Adrenal gland (tissue), 19 donors: ENCODE measurements at places on chromosomes 3 and 15. TPM values are rescaled to one million over a fixed set of nuclear protein-coding genes. Genes with fewer than 3 reads are reported as not detected.

The GOLGA8Q gene
- 2.0 TPM for total RNA-seq

DNA sequence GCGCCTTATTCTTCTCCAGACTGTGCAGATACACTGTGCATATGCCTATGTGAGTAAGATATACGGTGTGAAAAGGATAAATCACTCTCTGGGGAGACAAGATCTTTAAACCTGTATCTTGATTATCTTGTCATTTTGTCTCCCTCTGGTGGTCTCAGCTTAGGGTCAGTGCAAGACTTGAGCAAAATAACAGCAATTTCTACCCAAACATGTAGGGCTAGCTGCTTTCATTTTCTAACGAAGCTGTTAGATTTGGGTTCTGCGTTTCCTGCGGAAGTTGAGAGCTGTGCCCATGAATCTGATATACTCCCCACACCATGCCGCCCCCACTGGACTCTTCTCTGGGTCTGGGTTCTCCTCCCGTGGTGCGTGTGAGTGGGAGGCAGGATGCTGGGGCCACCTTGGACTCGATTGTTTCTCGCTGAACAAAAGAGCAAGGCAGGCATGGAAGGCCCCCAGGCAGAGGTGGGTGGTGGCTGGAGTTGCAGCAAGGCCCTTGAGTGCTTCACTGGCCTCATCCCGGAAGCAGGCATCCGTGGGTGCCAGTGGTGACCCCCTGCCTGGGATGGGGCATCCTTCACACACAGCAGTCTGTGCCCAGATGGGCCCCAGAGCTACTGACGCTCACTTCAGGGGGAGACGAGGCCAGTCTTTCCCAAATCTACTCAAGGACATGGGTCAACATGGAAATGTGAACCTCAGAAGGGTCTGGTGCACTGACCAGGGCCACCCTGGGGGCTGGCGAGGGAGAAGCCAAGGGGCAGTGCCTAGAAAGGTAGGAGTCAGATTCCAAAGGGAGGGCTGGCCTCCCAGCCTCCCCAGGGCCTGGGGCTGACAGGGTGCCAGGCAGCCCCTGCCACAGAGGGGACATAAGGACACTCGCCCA lies 179.6 kb downstream of the NSMCE3 start:
- no peaks in the 10 kb centered on the region for H3K36me3 ChIP-seq
- no peak for DNase-seq
- H3K4me1 ChIP-seq = no peaks in the 10 kb centered on the region
- H3K27me3 ChIP-seq = no peaks in the 10 kb centered on the region
- H3K27ac ChIP-seq = no peak overlapping the region

DNA sequence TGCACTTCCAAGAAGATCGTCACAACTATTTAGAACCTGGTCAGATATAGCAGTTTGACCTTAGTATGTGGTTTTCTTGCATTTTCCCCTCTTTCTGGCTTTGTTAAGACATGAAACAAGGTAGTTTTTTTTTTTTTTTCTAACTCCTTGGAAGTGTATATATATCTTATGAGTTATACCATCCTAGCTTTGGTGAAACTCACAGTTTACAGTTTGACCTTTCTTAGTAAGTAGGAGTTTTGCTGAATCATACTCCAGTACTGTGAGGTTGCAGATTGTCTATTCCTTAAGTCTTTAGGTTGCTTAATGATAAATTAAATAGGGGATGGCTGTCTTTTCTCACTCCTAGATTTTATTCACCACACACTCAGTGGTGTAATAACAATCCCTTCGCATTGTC lies 325.0 kb downstream of the RBMS3 start:
- H3K27ac ChIP-seq = no peak overlapping the region
- H3K27me3 ChIP-seq = no peaks in the 10 kb centered on the region
- H3K4me1 ChIP-seq = no peaks in the 10 kb centered on the region
- no peak for DNase-seq
- H3K36me3 ChIP-seq = no peaks in the 10 kb centered on the region

The LOXL1 gene
- total RNA-seq = 6.8 TPM

GRCh38 chr3:162742159-162742717 lies 1245.6 kb downstream of the OTOL1 start:
- no peaks in the 10 kb centered on the region for H3K4me1 ChIP-seq
- no peaks in the 10 kb centered on the region for H3K27me3 ChIP-seq
- H3K4me3 ChIP-seq = no peak overlapping the region
- H3K27ac ChIP-seq = no peak overlapping the region

GRCh38 chr3:194177141-194177540 lies 41.2 kb downstream of the HES1 start:
- H3K36me3 ChIP-seq = no peaks in the 10 kb centered on the region
- H3K4me1 ChIP-seq = no peaks in the 10 kb centered on the region
- H3K27ac ChIP-seq = no peak overlapping the region
- H3K27me3 ChIP-seq = no peaks in the 10 kb centered on the region

DNA sequence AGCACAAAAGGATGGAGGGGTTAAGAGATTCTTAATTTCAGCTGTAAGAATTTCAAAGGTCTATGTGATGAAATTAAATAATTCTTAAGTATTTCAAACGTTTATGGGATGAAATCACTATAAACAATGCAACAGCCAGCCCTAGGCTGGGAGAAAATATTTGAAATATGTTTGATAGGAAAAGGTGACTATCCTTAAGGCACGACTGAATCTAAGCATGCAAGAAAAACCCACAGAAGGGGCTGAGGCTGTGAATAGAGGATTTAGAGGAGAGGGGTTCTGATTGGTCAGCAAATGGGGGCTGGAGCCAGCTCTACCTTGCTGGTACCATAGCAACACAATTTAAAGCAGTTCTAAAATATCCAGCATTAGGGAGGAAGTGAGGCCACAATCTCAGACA lies 220.8 kb upstream of the ATP10A start:
- H3K4me1 ChIP-seq = no peaks in the 10 kb centered on the region
- H3K36me3 ChIP-seq = no peaks in the 10 kb centered on the region
- H3K4me3 ChIP-seq = no peak overlapping the region
- H3K27ac ChIP-seq = no peak overlapping the region
- DNase-seq = no peak

DNA sequence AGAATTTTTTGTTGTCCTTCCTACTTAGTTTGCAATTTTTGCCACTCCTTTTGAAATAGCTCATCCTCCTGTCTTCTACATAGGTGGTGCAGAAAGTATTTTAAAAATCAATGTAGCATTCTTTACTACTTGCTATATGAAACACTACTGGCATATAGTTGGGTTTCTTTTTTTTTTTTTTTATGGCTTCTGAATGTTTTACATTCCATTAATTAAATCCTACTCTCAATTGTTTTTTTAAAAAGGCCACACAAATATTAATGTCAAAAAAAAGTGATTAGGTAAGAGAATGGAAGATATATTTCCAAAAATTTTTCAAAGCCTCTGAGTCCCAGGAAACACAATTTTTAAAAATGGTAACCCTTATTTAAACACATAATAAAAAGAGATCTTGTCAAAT lies 262.6 kb downstream of the MAGI1 start:
- H3K4me3 ChIP-seq = no peak overlapping the region
- DNase-seq = no peak
- no peak overlapping the region for H3K27ac ChIP-seq
- no peaks in the 10 kb centered on the region for H3K36me3 ChIP-seq
- H3K27me3 ChIP-seq = no peaks in the 10 kb centered on the region
- H3K4me1 ChIP-seq = peaks cover 10% of the 10 kb centered on the region

The STAC gene
- total RNA-seq = 2.4 TPM

- no peaks in the 10 kb centered on the region for H3K4me1 ChIP-seq
- H3K27ac ChIP-seq = no peak overlapping the region
- H3K4me3 ChIP-seq = no peak overlapping the region
- no peaks in the 10 kb centered on the region for H3K36me3 ChIP-seq
- no peaks in the 10 kb centered on the region for H3K27me3 ChIP-seq
- no peak for DNase-seq
Measured at GRCh38 chr15:94053626-94054025, 177.7 kb upstream of the MCTP2 start.

- DNase-seq = no peak
- H3K4me3 ChIP-seq = no peak overlapping the region
- no peaks in the 10 kb centered on the region for H3K27me3 ChIP-seq
- H3K4me1 ChIP-seq = no peaks in the 10 kb centered on the region
- no peaks in the 10 kb centered on the region for H3K36me3 ChIP-seq
Measured at GRCh38 chr3:127531821-127532220, 58.7 kb downstream of the TPRA1 start.

The UROC1 gene
- not detected for total RNA-seq

DNA sequence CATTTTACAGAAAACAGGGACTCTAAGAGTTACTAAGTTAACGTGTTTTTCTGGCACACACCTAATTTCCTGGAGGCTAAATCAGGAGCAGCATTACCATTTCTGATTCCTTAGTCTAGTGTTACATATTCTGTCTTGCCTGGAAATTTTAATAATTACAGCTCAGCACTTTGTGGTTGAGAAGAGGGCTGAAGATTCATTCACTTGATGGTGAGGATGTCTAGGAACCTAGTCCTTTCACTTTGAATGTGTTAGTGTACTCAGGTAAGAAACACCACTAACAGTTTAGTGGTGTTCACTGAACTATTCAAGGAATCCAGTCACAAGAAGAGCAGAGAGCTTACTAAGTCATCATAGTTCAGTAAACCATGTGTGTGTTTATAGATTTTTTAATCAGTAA lies 102.8 kb downstream of the STT3B start:
- H3K4me3 ChIP-seq = no peak overlapping the region
- no peak overlapping the region for H3K27ac ChIP-seq
- no peaks in the 10 kb centered on the region for H3K36me3 ChIP-seq
- DNase-seq = no peak
- H3K4me1 ChIP-seq = peaks cover 9% of the 10 kb centered on the region

The FBXW12 gene
- total RNA-seq = not detected

- no peaks in the 10 kb centered on the region for H3K27me3 ChIP-seq
- H3K4me1 ChIP-seq = no peaks in the 10 kb centered on the region
- H3K36me3 ChIP-seq = no peaks in the 10 kb centered on the region
- H3K4me3 ChIP-seq = no peak overlapping the region
Measured at GRCh38 chr3:180743813-180744590, 64.7 kb upstream of the CCDC39 start.

DNA sequence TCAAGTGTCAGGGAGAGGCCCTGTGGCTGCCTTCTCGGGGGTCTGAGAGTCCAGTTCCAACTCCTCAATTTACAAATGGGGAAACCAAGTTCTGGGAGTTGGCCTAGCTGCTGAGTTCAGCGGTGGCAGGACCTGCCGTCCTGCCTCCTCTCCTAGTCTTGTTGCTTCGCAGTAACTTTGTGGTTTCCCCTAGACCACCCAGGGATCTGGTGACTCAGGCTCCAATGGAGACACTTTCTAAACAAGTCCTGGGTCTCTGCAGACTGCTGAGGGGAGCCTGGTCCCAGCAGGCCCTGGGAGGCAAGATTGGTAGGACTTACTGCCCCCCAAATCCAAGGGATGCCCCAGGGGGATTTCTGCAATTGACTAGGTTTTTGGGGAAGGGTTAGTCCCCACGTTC lies 83.6 kb downstream of the SMAD6 start:
- no peak overlapping the region for H3K4me3 ChIP-seq
- H3K4me1 ChIP-seq = no peaks in the 10 kb centered on the region
- no peak for DNase-seq
- H3K27ac ChIP-seq = no peak overlapping the region

DNA sequence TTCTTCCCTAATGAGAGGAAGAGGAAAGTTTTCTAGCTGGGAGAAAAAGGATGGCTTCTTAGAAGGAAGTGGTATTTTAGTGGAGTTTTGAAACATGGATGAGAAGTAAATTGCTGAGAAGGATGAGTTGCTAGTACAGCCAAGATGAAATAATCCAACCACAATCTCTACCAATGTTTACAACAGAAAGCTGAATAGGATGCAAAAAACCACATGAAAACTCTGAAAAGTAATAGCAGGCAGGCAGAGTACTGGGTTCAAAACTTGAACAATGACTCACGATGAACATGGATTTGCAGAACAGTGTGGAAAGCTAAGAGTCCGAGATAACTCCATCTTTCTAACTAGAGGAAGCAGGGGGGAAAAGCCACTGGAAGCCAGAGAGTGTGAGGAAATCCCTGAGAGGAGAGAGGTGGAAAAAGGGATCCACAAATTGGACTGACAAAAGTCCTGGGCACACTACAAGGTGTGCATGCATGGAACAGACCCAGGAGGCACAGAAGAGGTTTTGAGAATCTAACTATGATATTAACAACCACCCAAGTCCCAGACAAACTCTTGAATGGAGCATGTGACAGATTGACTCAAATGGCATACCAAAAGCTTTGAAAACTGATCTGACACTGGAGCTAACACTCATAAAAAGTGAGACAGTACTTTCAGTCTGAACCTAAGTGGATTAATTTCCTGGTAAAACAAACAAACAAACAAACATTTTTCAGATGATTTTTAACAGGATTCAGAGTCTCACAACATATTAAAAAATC lies 76.7 kb downstream of the ST6GAL1 start:
- H3K4me3 ChIP-seq = no peak overlapping the region
- no peaks in the 10 kb centered on the region for H3K27me3 ChIP-seq
- DNase-seq = no peak
- H3K27ac ChIP-seq = no peak overlapping the region

DNA sequence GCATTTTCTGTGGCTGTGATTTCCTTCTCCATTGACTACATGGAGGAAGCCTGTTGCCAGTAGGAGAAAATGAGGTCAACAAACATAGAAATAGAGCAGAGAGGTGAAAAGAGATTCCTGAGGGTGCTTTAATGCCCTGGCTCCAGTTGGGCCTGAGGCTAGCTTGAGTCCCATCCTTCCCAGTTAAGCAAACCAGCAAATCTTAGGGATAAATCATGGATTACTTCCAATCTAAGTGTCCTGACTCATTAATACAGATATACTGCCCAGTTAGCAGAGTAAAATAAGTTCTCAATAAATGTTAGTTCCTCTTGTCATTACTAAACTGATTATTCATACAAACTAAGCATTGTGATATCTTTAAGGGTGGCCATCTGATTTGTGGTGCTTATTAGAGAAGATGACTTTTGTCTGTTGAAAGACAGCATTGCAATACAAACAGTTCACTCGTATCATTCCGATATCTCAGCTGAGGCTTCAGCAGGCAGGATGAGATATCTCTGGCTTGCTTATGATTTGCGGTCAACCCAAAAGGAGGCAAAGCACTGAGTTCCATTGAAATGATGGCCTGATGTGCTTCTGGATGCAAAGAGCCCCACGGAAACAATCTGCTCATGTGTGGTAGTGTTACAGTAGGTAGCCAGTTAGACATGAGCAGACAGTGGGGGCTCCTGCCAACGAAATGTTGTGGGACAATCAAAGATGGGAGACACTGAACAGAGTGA lies 6.6 kb upstream of the STARD5 start:
- H3K4me3 ChIP-seq = no peak overlapping the region
- DNase-seq = no peak
- H3K27me3 ChIP-seq = no peaks in the 10 kb centered on the region
- H3K27ac ChIP-seq = no peak overlapping the region
- H3K4me1 ChIP-seq = no peaks in the 10 kb centered on the region
- H3K36me3 ChIP-seq = no peaks in the 10 kb centered on the region
